Suppressor macrophage treated with lipopolysaccharide for 1 hour (primary cell): ENCODE measurements at places on chromosomes 1 and 21.
A peak's percentile ranks its signal among the peaks of the same experiment; 100 is the strongest.

- DNase-seq: no peak
These were observed 22.2 kb upstream of the OSBPL9 start for GRCh38 chr1:51594716-51595115.

DNA sequence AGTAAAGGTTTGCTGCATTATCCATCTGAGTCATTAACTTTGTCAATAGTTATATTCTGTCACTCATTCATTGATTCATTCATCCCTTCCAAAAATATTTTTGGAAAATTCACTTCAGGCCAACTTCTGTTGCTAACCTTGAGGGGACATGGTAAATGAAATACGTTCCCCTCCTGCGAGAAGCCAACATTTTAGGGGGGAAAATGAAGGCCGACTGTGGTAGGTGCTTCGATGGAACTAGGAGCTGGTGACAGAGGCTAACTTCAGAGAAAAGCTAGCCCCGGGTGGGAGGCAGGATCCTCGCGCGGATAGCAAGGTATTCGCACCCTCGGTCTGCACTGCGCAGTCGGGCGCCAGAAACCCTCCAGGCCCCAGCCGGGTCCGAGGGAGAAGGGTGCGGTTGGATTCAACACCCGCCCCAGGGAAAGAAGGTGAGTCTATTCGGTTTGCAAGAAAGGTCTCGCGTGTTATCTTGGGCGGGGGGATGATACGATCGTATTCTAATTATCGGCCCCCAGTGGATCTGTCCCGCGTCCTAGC is 646 bp upstream of the RRP15 start:
- DNase-seq: no peak

- DNase-seq: peak; percentile 89
These were observed 87.8 kb downstream of the PRKAB2 start for GRCh38 chr1:147084273-147085096.

DNA sequence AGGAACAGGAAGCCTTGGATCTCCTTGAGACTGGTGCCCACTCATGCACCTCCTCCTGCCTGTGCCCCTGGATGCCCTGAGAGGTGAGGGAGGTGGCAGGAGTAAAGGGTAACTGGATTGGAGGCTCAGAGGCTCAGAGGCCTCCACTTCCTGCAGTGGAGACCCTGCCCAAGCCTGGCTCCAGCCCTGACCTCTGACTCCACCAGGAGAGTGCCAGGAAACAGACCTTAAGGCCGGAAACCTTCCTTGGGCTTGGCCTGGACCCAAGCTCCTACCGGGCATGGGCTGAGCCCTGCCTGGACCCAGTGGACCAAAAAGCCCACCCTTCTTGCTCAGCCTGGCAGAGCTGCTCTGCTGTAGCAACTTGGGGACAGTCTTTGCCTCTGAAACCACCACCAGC is 15.0 kb upstream of the CELA3B start:
- no peak for DNase-seq

- no peak for DNase-seq
These were observed 14.1 kb upstream of the SVBP start for GRCh38 chr1:42831273-42831672.

DNA sequence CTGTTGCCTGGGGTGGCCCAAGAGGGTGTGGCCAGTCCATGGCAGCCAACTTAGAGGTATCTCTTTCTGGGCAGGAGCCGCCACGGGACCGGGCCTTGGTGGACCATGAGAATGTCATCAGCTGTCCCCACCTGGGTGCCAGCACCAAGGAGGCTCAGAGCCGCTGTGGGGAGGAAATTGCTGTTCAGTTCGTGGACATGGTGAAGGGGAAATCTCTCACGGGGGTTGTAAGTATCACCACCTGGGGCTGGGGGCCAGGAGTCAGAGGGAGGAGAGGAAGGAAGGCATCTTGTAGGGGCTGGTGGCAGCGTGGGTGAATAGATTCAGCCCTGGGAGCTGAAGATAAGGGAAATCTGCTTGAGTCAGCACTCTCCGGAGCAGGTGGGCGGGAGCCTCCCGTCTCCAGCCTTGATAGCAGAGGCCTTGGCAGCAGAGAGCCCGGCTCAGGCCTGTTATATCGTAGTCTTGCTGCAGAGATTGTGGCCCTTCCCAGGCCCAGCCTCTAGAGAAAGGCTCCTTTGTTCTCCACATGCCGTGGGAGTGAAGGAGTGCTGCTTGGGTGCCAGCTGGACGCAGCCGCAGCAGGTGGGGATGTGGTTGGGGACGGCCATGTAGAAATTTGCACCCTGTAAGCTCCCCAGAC is 25.4 kb downstream of the PHGDH start:
- no peak for DNase-seq

- peak; percentile 95 for DNase-seq
These were observed 10.5 kb upstream of the OLIG1 start for GRCh38 chr21:33059380-33059841.

GRCh38 chr1:109438798-109439297 is 12.6 kb upstream of the PSMA5 start:
- peak; percentile 94 for DNase-seq

- DNase-seq: peak; percentile 88
These were observed 3.4 kb upstream of the NVL start for GRCh38 chr1:224333309-224333926.

DNA sequence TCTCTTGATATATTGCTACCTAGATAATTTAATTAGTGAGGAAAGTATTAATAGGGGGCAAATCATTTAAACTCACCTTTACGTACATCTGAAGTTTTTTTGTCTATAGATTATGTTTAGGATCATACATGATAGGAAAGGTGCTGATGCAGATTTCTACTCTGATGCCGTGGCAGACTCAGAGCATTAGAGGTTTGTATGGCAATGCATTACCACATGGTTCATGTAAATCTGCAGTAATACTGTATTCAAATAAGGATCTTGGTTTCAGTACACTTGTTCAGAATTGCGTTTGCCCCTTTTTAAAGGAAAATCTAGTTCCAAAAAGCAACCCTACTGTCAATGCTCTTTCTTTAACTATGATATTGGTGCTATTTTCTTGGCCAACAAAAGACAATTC is 288.3 kb downstream of the PTPRC start:
- no peak for DNase-seq
